Activated T-helper 1 cell treated with Interleukin-2 at 50 U/mL for 16 hours (primary cell): ENCODE measurements at places on chromosomes 5 and 9.

DNA sequence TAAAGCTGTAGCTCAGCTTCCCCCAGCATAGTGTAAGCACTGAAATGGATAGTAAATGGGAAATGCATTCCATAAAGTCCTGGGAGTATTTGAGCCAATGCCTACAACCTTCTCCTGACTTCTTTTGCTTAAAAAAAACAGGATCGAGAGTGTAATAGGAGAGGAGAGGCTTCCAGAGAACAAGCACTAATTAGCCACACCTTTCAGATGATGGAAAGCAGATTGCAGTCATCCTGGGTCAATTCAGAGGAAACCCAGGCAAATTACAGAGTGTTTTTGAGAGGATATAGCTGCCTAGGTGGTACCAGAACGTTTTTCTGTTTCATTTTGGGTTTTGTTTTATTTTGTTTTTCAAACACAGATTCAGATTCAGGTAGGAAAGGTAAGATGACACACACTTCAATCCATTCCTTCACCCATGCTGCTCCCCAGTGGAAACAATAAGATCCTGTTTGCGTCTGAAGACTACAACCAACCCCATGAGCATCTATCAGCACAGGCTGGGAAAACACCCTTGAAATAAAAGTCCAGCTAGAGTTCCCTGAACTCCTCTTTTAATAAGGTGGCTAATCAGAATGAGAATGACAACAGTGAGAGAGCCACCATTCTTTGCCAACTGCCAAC is 95.6 kb downstream of the RFK start:
- DNase-seq = no peak

DNA sequence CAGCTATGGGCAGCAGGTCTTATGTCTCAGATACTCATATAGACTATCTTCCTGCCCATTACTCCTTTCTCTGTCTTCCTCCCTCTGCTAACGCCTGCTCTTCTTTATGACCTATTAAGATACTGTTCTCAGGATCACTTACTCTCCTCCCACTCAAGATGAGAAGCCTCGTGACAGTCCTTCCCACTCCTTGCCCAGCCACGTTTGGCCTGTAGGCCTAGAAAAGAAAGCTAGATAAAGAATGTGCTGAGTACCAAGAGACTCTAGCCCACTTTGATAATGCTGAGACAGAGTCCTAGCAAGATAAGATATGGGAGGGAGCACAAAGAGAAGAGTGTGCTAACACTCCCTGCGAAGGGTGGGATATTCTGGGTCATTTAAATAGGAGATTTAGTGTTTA is 6.8 kb upstream of the DENND4C start:
- no peak for DNase-seq

- DNase-seq = no peak
Observed at GRCh38 chr9:28853477-28853876, 1280.2 kb upstream of the C9orf72 start.

DNA sequence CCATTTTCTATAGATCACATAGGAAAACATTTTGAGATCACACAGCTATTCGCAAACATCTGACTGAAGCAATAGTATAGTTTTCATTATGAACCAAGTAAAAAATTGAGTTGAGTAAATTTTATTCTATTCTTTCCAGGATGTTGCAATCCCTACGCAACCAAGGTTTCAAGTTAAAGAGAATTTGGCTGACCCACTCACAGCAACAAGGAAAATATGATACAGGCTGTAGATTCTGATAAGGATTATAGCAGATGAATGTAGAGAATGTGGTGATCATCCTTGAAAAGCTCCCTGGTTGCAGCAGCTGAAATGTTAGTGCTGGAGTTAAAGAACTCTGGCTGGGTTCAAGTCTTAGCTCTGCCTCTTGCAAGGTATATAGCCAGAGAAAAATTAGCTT is 4.7 kb downstream of the ABCA1 start:
- DNase-seq = no peak

GRCh38 chr9:15370466-15371447 is 51.9 kb upstream of the SNAPC3 start:
- no peak for DNase-seq

DNA sequence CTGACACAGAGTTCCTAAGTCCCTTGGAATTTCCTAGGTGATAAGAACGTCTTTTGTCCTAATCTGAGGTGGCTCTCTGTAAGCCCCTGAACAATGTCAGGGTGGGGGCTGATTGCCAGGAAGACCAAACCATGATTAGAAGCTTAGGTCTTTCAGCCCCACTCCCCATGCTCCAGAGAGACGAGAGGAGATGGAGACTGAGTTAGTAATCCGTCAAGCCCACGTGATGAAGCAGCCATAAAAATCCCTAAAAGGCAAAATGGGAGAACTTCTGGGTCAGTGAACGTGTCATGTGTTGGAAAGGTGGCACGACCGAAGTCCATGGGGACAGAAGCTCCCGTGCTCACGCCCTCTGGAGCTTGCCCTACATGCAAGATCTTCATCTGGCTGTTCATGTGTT is 85.6 kb downstream of the RAD23B start:
- DNase-seq = no peak

DNA sequence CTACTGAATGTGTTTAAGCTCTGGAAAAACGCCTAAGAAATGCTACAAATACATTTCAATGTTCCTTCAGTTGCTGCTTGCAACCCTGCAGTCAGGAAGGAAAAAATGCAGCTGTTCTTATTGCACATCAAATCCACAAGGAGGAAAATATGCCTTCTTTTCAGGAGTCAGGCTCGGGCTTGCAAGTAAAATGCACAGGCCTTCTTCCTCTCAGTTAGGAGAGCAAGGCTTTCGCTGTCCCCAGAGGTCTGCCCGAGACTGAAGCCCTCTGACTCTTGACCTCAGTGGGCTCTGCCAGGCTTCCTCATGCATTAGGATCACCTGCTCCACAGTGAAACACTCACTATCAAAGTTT is 899 bp upstream of the SHC3 start:
- no peak for DNase-seq

GRCh38 chr5:156241266-156241665 is 85.7 kb upstream of the SGCD start:
- no peak for DNase-seq

- DNase-seq = no peak
Observed at GRCh38 chr5:34684281-34684979, 28.3 kb downstream of the RAI14 start.

DNA sequence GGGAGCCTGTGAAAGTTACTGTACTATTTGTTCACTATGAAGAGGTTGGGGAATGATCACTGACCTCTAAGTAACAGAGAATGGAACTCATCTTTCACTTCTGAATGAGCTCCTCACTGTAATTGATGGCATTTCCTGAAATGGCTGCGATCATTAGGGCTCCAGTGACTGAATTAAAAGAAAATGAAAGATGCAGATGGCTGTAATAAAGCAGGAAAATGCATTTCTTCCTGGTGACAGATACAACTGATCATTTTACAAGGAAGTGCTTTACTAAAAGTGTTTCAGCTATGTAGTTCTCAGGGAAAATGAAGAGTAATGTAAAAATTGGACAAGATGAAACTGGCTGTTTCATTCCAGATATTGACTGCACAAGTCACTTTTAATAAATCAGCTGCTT is 1200.6 kb upstream of the NUDT12 start:
- DNase-seq = no peak

- no peak for DNase-seq
Observed at GRCh38 chr5:126490167-126490940, 67.1 kb downstream of the GRAMD2B start.

DNA sequence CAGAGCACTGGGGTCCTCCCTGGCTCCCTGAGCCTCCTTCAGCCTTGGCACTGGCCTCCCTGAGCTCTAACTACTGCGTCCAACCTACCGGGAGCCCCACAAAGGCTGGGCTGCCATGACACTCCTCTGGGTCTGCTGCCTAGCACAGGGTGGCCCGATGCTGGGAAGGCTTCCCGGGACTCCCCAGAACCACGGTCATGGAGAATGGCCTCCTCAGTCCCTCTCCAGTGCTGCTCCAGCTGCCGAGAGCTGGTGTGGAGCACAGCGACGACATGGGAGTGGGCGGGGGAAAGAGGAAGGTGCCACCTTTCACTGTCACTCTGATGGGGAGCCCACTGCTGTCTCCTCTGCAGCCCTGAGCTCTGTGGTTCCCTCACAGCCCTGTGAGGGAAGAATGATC is 61.5 kb upstream of the RNF130 start:
- no peak for DNase-seq

GRCh38 chr9:136853596-136854112 is 1.5 kb downstream of the MAMDC4 start:
- no peak for DNase-seq

DNA sequence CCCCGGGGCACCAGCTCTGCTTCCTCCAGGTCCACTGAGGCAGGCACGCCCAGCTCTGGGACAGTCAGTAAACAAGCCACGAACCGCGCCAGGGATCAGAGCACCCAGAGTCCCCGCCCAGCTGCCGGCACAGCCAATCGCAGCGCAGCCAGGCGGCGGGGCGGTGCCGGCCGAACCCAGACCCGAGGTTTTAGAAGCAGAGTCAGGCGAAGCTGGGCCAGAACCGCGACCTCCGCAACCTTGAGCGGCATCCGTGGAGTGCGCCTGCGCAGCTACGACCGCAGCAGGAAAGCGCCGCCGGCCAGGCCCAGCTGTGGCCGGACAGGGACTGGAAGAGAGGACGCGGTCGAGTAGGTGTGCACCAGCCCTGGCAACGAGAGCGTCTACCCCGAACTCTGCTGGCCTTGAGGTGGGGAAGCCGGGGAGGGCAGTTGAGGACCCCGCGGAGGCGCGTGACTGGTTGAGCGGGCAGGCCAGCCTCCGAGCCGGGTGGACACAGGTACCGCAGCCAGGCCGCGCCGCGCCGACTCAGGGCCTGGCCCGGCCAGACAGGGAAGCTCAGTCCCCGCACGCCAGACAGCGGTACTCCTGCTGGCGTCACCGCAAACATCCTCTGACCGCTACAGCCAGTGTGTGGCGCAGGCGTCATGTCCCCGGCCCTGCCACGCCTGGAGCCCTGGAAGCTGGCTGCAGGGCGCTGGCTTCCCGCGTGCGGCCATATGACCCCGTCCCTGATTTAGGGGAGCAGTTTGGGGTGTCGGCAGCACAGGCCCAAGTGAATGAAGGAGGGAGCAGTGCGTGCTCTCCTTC is at the start of gene CTSL:
Gene CTSL (plus strand): TSS at position 220 of the 810 bp plus-strand sequence. CDS start 1,485 bp downstream, outside the sequence.
- peak; percentile 58 for DNase-seq

DNA sequence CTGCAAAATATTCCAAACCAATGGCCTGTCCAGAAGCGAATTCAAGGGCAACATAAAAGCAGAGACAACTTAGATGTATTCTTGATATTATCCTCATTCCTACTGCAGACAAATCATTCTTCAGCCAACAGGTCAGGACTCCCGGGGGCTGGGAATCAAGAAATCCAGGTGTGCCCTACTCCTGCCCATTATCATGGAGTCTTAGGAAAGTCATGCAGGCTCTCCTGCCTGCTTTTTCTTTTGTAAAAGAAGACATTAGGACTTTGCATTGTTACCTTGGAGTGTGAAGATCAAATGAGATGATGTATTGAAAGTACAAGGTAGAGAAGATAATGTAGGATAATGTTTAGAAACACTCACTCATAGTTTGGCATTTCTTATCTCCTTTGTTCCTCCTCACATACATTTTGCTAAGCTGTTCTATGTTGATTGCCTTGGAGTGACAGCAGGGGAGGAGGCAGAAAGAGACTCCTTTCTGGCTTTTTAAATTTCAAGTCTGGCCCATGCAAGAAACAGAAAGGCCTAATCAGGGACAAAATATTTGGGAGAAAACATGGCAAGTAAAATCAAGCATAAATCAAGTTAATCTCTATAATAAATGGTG is 113.8 kb downstream of the SV2C start:
- no peak for DNase-seq

GRCh38 chr9:91945277-91946085 is 4.5 kb downstream of the ROR2 start:
- no peak for DNase-seq

GRCh38 chr9:8666060-8666459 is 866.5 kb upstream of the DMAC1 start:
- DNase-seq = no peak

DNA sequence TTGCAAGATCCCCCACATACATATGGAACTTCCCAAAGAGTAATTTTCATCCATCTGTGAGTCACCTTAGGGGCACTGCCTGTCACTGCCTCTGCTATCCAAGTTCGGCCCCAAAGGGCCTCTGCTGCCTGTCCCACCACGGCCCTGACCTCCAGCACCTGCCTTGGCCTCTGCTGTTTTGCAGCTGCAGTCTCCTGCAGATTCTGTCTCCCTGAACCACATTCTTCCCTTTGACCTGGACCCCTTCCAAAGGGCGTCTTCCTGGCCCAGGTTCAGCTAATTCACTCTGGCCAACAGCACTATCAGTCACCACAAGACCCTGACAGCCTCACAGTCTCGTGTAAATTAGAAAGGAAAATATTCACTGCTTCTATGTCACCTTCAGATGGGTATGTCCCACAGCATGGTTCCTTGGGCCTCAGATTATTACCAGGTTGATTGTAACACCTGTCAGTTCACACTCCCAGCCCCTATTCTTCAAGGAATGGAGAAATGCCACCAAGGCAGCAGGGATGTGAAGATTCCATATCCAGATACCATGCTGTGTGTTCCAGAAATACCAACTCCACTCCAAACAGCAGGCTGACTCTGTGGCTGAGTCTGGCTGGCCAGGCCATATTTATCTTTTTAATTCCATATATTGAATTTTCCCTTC is 479.3 kb downstream of the ARHGEF28 start:
- DNase-seq = no peak

- DNase-seq = no peak
Observed at GRCh38 chr5:73135429-73136054, 15.2 kb downstream of the TMEM171 start.

- DNase-seq = no peak
Observed at GRCh38 chr9:5485378-5486085, 24.8 kb upstream of the PDCD1LG2 start.

GRCh38 chr9:115111874-115112273 is 6.1 kb downstream of the TNC start:
- DNase-seq = no peak

DNA sequence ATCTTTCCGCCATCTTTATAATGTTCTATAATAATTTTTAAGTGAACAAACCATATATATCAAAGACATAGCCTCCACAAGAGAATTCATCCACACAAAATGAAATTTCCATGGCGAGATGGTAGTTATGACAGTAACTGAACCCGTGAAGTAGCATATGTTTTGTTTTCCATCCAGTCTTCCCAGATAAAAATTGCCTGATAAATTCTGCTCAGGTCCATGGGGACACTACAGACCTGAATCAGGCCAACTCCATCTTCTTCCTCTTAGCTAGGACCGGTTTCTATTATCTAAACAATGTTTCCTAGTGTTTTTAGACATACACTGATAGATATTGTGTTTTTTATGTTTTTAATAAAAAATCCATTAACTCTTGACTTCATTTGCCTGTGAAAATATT is 235.7 kb downstream of the PLK2 start:
- DNase-seq = no peak

GRCh38 chr5:75526070-75526469 is 14.4 kb downstream of the POLK start:
- DNase-seq = no peak

GRCh38 chr9:98770717-98771116 is 25.6 kb downstream of the ANKS6 start:
- no peak for DNase-seq

- no peak for DNase-seq
Observed at GRCh38 chr5:91178461-91178860, 204.7 kb downstream of the ARRDC3 start.

- no peak for DNase-seq
Observed at GRCh38 chr5:135028791-135029476, 5.1 kb downstream of the PITX1 start.
